SHP77 treated with DMSO at 0.1 percent for 48 hours (cell line): ENCODE measurements at places on chromosomes 2 and 18.

DNA sequence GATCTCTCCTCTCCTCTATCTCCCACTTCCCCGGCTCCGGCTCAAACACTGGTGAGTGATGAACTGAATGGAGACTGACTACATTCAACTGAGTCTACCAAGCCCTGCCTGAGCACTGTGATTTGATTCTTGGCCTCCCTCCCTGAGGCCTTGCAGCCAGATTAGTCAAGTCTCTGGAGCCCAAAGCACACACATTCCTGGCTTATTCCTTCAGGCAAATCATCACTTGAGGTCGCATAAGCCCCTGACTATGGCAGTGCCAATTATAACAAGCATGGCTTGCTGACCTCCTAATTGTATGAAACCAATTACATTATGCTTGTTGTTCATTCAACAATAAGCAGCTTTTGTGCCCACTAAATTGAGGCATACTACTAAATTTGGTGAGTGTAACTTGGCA, 34.6 kb downstream of the EFEMP1 start:
- DNase-seq, result no peak

GRCh38 chr2:143193121-143193520, 63.9 kb downstream of the ARHGAP15 start:
- no peak for DNase-seq

- DNase-seq, result no peak
These were observed 124.6 kb downstream of the LRATD1 start for GRCh38 chr2:14756981-14757657.

DNA sequence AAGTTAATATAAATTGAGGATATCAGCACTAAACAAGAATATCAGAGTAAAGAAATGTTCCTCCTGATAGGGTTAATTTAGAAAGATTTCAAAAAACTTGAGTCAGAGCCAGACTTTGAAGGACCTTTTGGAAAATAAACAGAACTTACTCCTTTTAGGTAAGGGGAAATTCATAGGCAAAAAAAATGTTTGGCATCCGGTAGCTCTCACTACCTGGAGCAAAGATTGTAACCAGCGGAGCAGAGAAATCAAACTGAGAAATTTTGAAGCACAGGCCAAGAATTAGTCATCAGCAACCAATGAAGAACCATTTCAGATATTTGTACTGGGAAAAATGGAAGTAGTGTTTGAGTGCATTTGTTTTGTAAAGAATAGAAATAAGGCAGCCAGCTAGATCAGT, 113.0 kb downstream of the ICA1L start:
- DNase-seq, result no peak

DNA sequence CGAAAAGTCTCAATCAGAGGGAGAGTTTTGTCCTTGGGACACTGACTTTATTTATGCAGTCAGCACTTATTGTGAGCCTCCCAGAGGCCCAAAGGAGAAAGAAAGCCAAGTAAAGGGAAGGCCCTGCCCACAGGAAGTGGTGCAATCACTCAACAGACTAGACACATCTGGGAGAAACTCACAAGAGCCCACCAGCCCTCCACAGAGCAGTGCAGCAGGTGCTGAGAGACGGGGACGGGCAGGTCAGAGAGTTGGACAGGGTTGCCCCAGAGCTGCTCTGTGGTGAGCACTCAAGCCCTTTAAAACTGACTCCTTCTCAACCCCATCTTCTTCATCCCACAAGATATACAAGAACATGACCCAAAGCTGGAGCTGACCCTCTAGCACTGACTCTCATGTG, 96.0 kb downstream of the TFCP2L1 start:
- no peak for DNase-seq

DNA sequence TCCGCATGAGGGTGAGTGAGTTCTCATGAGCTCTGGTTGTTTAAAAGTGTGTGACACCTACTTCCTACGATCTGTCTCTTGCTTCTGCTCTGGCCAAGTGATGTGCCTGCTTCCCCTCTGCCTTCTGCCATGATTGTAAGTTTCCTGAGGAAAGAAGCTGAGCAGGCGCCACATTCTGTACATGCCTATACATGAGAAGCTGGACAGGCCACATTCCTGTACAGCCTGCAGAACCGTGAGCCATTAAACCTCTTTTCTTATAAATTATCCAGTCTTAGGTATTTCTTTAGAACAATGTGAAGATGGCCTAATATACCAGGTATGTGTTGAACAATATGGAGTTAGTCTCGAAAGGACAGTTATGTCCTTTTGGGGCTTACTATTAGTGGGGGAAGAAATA, 281.0 kb downstream of the ALK start:
- no peak for DNase-seq

- no peak for DNase-seq
These were observed 13.2 kb downstream of the HJURP start for GRCh38 chr2:233841183-233841582.

GRCh38 chr2:240069829-240070228, 16.5 kb upstream of the OR6B3 start:
- no peak for DNase-seq

GRCh38 chr2:195664528-195664927, 7.5 kb downstream of the SLC39A10 start:
- DNase-seq, result no peak

- DNase-seq, result no peak
These were observed 104.1 kb downstream of the PAX3 start for GRCh38 chr2:222194669-222195068.

- no peak for DNase-seq
These were observed 3.7 kb upstream of the AQP12A start for GRCh38 chr2:240687741-240688552.

- DNase-seq, result no peak
These were observed 42.1 kb downstream of the NPAS2 start for GRCh38 chr2:100862081-100862480.

GRCh38 chr2:45713136-45713535, 61.7 kb downstream of the PRKCE start:
- no peak for DNase-seq

- DNase-seq, result no peak
These were observed 142.9 kb upstream of the SH3BP4 start for GRCh38 chr2:234808907-234809306.

- no peak for DNase-seq
These were observed 392.8 kb downstream of the PTH2R start for GRCh38 chr2:208799397-208799796.

DNA sequence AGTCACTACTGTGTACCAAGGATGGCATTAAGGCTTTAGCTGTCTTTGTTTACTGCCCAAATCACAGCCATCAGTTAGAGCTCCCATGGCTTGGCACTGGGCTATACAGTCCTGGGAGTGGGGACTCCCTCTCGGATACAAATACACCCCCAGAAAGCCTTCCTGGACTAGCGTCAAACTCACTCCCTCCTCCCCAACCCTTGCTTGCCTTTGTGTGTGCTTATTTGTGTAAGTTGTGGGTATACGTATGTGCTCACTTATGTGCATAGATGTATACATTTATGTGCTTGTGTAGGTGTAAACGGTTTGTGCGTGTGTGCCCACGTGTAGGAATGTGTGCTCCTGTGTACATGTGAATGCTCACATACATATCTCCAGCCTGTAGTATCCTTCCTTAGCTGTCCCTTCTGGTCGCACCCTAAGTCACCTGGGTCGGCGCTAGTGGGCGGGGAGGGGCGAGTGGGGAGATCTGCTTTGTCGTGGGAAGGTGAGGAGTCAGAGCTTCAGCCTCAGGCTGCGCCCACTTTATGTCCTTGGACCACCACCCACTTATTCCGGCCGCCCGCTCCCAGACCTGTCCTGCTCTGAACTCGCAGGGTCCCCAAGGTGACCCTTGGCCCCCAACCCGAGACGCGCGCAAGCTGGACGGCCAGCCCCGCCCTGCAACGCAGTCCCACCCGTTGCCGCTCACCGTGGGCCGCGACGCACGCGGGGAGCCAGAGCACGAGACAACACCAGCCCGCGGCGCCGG, 461 bp downstream of the PRADC1 start:
- no peak for DNase-seq

- no peak for DNase-seq
These were observed 52.0 kb upstream of the NFATC1 start for GRCh38 chr18:79343567-79344207.

DNA sequence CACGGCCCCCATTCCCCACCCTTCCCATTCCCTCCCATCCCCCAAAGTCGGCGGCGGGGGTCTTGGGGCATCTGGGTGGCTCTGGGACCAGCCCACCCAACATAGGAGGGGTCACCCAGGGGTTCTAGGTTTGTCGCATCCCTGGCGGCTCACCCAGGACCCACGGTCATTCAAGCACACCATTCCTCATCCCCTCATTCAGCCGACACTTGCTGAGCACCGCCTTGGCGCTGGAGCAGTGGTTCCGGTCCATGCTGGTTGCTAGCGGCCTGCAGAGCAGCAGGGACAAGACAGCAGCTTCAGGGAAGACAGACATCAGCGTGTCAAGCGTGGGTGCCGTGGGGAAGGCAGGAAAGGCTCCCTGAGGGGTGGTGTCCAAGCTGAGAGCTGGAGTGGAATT, 50.5 kb upstream of the OTOS start:
- DNase-seq, result no peak

DNA sequence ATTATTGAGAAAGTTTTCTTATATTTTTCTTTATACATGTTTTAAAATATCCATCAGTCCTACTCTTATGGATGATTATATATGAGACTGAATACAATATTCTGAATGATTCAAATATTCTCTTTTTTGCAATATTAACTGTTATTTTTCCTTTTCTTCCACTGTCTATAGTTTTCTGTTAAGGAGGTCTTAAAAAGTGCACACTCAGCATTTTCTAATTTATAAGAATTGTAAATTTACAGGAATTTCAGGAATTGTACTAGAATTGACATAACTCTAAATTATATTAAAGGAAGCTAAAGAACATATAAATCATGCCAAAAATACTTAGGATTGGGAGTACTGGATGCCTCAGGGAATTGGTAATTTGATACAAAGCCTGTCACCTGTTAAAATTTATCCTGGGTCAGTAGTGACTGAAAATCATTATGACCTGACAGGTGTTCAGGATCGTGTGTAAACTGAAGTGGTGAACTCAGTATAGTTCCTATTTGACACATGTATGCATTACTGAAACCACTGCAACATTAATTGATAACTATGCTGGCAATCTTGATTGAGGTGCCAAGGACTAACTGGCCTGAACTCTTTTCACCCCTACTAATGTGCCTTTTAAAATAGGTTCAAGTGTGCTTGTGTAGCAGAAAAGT, 30.4 kb downstream of the MSTN start:
- DNase-seq, result peak; percentile 28

GRCh38 chr18:55559739-55560138, 28.3 kb downstream of the TCF4 start:
- no peak for DNase-seq

- no peak for DNase-seq
These were observed 229.7 kb downstream of the KLHL29 start for GRCh38 chr2:23614701-23615100.

DNA sequence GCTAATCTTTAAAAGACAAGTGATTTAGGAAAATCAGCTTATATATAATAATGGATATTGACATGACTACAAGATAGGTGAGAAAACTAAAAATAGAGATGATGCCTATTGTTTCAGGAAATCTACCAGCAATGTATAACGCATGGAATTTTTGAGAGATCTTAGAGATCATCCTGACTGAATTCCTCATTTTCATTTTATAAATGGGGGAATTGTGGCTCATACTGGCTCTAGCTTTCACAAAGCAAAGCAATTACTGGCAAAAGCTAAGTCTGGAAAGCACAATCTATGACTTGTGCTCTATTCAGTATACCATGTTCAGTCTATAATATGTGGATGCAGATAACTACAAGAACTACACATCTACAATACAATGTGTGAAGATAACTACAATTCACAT, 51.9 kb upstream of the FANCL start:
- DNase-seq, result no peak

DNA sequence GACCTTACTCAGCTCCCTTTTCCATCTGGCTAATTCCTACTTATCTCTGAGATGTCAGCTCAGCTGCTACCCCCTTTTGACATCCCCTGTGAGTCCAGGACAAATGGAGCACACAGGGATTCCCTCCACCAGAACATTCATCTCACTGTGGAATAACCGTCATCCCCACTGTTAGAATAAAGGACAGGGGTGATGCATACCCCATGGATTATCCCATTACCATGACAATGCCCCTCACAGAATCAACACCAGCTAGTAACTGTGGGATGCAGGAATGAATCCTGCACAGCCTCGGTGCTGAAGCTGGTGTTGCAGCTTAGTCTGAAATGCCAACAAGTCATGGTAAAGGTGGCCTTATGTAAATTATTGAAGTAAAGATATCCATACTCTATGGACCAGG, 624.8 kb upstream of the RAB6C start:
- DNase-seq, result no peak

GRCh38 chr18:49884465-49884864, 71.1 kb upstream of the ACAA2 start:
- DNase-seq, result no peak

DNA sequence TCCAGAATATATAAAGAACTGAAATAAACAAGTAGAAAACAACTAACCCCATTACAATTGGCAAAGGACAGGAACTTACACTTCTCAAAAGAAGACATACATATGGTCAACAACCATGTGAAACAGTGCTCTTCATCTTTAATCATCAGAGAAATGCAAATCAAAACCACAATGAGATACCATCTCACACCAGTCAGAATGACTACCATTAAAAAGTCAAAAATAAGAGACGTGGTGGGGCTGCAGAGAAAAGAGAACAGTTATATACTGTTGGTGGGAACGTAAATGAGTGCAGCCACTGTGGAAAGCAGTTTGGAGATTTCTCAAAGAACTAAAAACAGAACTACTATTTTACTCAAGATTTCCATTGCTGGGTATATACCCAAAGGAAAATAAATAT, 1696.3 kb upstream of the TMEFF2 start:
- DNase-seq, result no peak

GRCh38 chr2:7083580-7084509, 166.6 kb downstream of the RNF144A start:
- peak; percentile 29 for DNase-seq

GRCh38 chr18:48184118-48184517, 225.1 kb downstream of the ZBTB7C start:
- no peak for DNase-seq

- no peak for DNase-seq
These were observed 30.7 kb upstream of the ACAA2 start for GRCh38 chr18:49843778-49844625.

GRCh38 chr2:136324966-136325365, 207.0 kb upstream of the CXCR4 start:
- DNase-seq, result no peak

- no peak for DNase-seq
These were observed 7.8 kb upstream of the NPAS2 start for GRCh38 chr2:100812116-100812515.

GRCh38 chr18:40882468-40882867, 1072.6 kb upstream of the PIK3C3 start:
- DNase-seq, result no peak
